ENCODE measurements at places on chromosomes 7 and 10.
A peak's percentile ranks its signal among the peaks of the same experiment; 100 is the strongest.

- peak; percentile 36 for DNase-seq
Observed at GRCh38 chr10:118720685-118721538, 33.9 kb downstream of the CACUL1 start.

- no peak for DNase-seq
Observed at GRCh38 chr10:3192856-3193635, 20.5 kb upstream of the PITRM1 start.

DNA sequence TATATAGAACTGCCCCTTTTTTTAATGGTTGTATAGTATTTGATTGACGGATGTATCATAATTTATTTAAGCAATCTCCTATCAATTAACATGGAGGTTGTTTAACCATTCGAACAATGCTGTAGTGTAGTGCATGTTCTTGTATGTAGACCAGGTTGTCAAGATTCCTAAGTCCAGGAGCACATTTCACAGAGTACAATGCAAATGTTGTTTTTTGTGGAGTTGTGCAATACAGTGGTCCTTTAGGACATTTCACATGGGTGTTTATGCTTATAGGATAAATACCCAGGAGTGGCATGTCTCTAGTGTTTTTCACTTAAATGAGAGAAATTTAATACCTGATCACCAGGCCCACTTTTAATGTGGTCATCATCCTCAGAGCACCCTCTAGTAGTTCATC lies 8.1 kb downstream of the ASB4 start:
- DNase-seq, result no peak

DNA sequence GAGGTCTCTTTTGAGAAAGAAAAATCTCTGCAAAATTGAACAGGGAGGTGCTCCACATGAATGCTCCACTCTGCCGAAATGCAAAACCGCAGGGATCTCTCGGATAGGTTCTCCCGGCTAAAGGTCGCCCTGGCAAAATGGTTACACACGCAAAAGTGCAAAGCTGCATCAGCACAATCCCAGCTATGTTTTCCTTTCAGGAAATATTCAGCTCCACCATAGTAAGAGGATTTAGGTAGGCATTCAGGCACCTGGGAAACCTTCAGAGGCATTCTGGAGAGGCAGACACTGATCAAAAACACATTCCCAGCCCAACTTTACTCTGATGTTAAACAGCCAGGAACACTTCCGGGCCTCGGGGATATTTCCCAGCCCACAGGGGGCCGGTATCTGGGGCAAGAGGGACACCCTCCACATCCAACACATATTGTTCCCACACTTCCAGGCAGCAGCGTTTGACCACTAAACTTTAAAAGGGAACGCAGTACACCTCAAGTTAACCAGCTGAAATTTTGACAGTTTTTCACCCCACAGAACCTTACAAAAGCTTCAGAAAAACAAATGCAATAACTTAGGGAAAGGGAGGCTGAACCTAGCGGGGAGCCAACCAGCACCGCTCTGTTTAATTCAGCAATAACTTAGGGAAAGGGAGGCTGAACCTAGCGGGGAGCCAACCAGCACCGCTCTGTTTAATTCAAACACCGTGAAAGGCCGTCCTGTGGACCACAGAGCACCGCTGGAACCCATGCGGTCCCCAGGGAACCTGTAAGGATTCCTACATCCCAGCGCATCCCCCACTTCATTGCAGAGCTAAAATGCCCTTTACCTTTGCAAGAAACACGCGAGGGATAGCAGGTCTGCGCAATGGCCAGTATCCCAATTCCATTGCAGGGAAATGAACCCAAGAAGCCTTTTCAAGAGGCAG lies 45.9 kb downstream of the TNS3 start:
- no peak for DNase-seq

GRCh38 chr10:24834869-24835268 lies 111.2 kb upstream of the ARHGAP21 start:
- DNase-seq, result no peak

DNA sequence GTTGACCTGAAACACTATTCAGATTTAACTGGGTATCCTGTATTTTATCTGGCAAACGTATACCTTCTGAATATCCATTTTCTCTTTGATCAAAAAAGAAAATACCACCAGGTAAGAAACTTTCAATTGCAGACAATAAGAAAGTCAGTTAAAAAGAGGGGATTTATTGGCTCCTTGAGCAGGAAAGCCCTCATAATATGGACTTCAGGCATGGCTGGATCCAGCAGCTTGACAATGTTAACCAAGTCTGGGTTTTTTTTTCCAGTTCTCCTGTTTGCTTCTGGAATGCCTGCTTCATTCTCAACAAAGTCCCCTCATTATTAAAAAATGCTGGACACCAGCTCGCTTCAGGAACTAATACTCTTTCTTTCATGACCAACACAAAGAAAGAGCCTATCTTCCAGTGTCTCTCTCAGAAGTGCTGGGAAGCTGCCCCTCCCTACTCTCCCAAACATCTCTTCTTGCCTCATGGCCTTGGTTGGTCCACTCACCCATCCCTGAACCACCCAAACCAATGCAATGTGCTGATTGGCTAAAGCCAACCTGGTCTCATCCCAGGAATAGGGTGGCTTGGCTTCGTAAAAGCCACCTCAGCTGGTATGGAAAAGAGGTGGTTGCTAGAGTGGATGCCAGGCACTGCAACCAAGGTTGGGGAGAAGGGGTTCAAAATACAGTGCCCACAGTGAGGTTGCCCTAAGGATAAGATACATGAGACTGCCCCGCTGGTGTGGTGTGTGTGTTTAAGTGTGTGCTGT lies 30.6 kb upstream of the WDFY4 start:
- DNase-seq, result no peak

- DNase-seq, result no peak
Observed at GRCh38 chr10:34880817-34881216, 65.7 kb upstream of the PARD3 start.

DNA sequence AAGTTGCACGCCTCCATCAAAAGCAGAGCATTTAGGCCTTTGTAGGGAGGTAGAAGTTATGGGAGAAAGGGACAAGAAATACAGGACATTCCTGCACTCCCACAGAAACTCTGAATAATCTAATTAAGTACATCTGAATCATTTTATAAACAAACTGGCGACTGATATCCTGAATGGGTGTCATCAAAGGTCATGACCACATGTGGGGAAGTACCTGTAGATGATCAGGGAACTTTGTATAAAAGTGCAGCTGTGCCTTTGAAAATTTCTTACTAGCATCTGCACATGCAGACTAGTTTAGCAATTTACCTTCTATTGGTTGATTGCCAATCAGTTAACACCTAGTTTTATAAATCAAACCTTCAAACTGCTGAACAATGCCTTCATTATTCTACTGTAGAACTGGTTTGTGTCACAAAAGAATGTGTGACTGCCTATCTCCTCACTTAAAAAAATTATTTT lies 17.1 kb downstream of the STEAP4 start:
- no peak for DNase-seq

DNA sequence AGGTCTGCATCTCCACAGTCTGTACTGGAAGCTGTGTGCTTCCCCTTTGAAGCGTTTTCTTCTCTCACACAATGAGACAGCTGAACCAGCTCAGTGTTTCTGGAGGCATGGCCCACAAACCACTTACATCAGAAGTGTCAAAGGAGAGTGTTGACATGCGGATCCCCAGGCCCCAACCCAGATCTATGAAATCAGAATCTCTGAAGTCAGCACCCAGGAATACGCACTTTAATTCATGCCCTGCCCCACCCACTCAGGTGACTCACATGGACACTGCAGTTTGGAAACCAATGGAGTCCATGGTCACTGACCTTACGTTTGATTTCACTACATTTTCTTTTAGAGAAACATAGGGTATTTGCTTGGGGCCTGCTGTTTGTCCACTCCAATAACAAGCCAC lies 19.0 kb downstream of the TLL2 start:
- DNase-seq, result no peak

GRCh38 chr10:99979066-99979685 lies 30.6 kb downstream of the DNMBP start:
- DNase-seq, result no peak

- no peak for DNase-seq
Observed at GRCh38 chr7:157980774-157981173, 606.8 kb downstream of the PTPRN2 start.

GRCh38 chr10:34622945-34623344 lies 192.2 kb downstream of the PARD3 start:
- no peak for DNase-seq

- no peak for DNase-seq
Observed at GRCh38 chr10:91349381-91349780, 60.8 kb upstream of the HECTD2 start.

GRCh38 chr10:7235376-7235775 lies 175.5 kb downstream of the SFMBT2 start:
- DNase-seq, result no peak

GRCh38 chr7:157224627-157225026 lies 85.9 kb downstream of the UBE3C start:
- no peak for DNase-seq

DNA sequence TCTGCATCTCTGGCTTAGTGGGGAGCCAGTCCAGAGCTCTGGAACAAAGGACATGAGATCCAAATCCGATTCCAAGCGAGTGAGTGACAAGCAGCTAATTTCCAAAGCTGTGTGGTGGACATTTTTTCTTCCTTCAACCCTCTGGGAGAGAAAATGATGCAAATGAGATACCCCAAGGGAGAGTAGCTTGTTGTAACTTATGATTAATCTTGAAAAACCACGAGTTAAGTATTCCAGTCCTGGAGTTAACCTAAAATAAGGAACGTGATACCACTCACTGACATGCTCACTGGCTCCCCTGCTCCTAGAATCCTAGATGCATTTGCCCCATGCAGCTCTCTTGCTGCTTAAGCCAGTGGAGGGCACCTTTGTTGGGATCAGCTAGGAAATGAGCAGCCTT lies 116.0 kb upstream of the HABP2 start:
- DNase-seq, result no peak

DNA sequence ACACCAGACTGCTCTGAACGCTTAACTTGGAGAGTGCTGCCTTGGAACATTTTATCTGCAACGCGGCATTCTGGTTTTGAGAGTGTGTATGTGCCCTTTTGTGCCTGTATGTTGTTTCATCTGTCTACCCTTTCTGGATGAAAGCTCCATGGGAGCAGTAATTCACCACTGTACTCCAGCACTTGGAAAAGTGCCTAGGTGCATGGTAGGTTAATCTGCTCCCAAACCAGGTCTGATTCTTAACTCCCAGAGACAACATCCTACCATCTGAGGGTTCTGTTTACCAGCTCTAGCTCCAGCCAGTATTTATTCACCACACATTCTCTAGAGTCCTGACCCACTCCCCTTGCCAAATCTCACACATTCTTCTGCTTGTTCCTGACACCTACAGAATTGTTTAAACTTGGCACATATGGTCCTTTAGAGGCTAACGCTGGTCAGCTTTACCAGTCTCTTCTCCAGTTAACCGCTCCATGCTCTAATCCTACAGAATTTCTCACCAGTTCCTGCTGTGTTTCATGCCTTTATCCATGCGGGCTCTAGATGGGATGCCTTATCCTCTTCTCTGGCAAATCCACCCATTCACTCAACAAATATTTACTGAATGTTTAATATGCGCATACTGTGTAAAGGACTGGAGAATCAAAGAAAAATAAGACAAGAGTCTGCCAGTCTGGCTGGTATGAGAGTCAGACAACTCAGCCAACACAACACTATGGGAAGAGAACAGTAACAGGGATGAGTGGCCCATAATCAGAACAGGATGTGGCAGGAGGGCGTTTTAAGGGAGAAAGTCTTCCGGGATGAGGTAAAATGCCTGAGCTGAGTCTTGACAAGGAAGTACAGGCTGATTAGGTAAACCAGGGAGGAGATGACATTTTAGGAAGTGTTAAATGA lies 46.3 kb downstream of the MTPN start:
- no peak for DNase-seq

- DNase-seq, result no peak
Observed at GRCh38 chr7:43298617-43299016, 186.2 kb downstream of the HECW1 start.

- DNase-seq, result no peak
Observed at GRCh38 chr10:122225330-122225729, 45.8 kb upstream of the BTBD16 start.

DNA sequence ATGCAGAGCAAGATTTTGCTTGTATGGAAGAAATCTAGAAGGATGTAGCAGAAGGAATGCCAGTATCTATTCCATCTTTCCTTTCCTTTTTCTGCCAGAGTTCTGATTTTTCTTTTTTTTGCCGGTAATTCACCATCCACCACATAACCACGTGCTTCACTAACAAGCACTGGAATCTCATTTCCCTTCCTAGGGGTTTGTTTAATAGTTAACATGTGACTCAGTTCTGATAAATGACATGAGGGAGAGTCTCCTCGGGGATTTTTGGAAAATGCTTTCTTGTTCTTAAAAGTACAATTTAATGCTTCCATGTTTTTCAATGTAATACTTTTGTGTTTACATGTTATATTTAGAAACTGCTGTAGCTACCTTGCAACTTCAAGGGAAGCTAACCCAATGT lies 590.2 kb downstream of the SH2D4B start:
- no peak for DNase-seq

GRCh38 chr7:99355098-99355497 lies 19.4 kb upstream of the ARPC1B start:
- no peak for DNase-seq

- DNase-seq, result no peak
Observed at GRCh38 chr7:9781710-9782109, 1192.0 kb upstream of the PHF14 start.

GRCh38 chr10:99484626-99485581 lies 47.8 kb upstream of the NKX2-3 start:
- no peak for DNase-seq

- no peak for DNase-seq
Observed at GRCh38 chr7:22109761-22110160, 164.1 kb upstream of the CDCA7L start.

- DNase-seq, result no peak
Observed at GRCh38 chr10:8041284-8041991, 13.1 kb upstream of the GATA3 start.

DNA sequence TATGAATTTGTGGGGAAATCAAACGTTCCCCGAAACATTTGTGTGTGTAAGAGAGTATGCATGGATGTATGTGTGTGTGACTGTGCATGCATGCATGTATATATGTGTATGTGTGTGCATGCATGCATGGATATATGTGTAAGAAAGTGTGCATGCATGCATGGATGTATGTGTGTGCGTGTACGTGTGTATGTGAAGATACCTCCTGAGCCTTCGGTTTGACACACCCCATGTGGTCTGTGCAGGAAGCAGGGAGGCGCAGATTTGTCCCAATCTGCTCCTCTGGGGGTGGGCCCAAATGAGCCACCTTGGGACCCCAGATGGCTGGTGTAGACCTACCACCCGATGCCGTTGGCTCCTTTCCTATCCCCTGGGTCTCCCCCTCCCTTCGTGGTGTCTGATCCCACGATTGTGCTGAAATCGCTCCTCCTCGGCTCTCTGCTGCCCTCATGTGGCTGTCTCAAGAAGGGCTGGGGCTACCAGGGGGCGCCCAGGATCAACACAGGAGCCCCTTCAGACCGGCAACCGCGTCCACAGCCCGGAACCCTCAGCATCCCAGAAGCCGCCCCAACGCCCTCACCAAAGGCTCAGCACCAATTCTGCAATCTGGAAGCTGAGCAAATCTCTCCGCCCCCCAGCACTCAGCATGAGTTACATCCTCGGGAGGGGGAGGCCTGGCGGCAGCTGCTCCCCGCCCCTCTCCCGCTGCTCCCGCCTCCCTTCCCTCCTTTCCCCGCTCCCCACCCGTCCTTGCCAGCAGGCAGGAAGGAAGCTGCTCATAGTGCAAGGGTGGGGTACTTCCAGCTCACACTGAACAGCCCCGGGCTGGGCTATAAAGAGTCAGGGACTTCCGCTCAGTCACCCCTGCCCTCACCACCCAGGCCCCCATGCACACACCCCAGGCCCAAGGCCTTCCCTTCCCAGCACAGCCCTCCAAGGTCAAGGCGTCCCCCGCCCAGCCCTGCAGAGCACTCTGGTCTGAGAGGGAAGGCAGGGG lies 2.3 kb upstream of the NOS3 start:
- no peak for DNase-seq

- DNase-seq, result no peak
Observed at GRCh38 chr10:68135922-68136792, 26.9 kb downstream of the MYPN start.

Data from stimulated activated CD8-positive, alpha-beta memory T cell treated with anti-CD3 and anti-CD28 coated beads, Interleukin-15, amount 100 ng/mL, for 4 hours (primary cell).